Fibroblast of upper back skin (primary cell): ENCODE measurements at places on chromosomes 3 and 15.

- peak; percentile 21 for DNase-seq
Observed at GRCh38 chr15:31799715-31800321, 230.5 kb upstream of the CHRNA7 start.

- peak; percentile 98 for DNase-seq
Observed at GRCh38 chr3:124791639-124792151, 61.4 kb downstream of the UMPS start.

DNA sequence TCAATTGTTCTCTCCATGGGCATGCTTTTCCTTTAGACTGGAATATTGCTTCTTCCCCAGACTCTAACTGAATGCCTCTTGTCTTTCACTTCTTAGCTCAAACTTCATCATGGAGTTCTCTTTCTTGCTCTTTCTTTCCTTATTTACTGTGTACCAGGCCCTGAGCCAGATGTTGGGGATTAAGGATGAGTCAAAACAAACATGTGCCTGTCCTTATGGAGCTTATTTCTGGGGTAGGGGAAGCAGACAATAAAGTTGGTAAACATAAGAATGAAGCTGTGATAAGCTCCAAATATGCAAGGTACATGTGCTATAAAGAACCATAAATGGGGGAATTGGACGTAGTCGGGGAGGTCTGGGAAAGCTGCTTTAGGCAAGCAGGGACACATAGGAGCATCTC is 145.8 kb downstream of the ALDH1A2 start:
- DNase-seq: no peak

- DNase-seq: no peak
Observed at GRCh38 chr3:101204246-101204645, 116.1 kb downstream of the IMPG2 start.

DNA sequence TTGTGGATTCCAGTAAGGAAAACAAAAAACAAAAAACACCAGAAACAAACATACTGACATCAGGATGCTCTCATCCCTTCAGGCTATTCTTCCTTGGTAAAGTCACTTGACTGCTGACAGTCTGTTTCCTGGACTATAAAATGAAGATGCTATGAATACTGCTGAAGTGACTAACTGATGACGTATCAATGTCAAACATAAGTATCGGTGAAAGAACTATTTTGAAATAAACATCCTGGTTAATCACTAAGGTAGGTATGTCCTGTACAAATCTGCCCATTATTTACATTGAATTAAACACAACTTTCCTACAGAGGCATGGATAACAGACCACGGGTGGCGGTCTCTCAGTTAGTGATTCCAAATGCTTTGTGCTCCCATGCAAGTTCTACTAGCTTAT is 45.9 kb downstream of the CHAC1 start:
- peak; percentile 22 for DNase-seq

DNA sequence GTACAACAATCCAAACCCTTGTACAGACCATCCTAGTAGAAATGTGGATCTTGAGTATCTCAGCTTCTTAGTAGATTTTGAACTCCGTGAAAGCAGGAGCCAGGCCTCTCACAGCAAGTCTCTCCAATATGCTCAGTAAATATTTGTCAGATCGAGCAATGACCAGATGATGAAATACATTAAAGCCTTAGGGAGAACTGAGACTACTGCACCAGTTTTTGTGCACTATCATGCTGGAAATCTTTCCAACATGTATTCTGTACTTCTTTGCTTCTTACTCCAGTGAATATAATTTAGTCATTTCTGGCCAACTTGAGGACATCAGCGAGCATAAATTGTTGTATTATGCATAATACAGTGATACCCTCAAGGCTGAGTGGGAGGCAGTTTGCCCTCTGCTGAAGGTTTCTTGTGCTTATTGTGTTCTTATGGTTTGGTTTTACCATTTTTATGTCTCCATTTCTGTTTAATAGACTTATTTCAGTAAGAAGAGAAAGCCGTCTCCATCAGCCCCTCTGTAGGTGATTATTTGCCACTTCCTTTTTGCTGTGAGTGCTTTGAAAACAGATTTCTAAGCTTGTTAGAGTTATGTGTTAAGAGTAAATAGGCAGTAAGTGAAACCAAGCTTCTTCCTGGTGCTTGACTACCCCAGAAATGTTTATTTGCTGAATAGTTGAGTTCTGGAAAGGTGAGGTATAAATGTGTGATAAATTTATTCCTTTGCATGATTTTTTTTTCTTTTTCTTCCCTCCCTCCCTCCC is 147.1 kb downstream of the PGPEP1L start:
- peak; percentile 58 for DNase-seq

GRCh38 chr15:46452297-46452820 is 817.5 kb downstream of the SQOR start:
- no peak for DNase-seq

GRCh38 chr15:77018796-77019505 is 24.0 kb downstream of the PSTPIP1 start:
- no peak for DNase-seq

GRCh38 chr3:1093217-1093616 is 393 bp downstream of the CNTN6 start:
- no peak for DNase-seq

DNA sequence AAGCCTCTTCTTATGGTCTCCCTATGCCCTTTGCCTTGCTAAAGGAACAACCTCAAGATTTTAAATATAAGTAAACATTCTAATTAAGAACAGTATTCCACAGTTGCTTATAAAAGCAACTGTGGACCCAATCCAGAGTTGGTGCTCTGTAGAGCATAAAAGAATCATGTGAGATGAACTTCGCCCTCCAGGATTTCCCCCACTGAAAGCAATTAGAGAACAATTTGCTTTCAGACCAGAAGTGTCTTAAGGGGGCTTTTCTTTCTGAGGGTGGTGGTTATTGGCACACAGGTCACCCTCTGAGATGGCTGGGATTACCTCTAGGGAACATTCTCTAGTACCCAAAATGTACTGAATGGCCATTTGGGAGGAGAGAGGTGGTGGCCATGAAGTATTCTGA is 10.6 kb downstream of the ZNF592 start:
- DNase-seq: no peak

DNA sequence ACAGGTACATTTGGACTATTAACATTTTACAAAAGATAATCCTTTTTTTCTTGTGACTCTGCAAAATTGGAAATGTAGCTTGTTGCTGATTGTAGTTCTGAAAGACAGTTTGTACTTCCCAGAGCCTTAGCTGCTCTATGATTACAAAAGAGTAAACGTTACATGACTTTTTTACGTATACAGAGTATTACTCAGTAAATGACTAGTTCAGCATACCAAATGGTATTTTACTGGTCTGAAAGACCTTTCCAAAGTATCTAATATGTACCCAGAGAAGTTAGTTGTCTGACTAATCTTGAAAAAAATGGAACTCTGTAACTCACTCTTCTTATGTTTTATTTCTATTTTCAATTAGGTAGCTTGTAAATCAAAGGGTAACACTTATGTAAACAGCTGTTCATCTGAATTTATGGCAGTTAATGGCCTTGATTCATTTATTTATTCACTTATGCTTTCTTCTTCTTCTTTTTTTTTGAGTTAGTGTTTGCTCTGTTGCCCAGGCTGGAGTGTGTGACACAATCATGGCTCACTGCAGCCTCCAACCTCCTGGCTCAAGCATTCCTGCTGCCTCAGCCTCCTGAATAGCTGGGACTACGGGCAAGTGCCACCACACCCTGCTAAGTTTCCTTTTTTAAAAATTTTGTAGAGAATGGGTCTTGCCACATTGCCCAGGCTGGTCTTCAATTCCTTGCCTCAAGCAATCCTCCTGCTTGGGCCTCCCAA is 151.7 kb downstream of the C3orf38 start:
- DNase-seq: no peak

GRCh38 chr3:196633555-196634151 is 5.8 kb upstream of the NRROS start:
- DNase-seq: no peak

- peak; percentile 25 for DNase-seq
Observed at GRCh38 chr3:128849911-128850455, 29.4 kb upstream of the ACAD9 start.

GRCh38 chr3:56025326-56025725 is 442.9 kb downstream of the ERC2 start:
- no peak for DNase-seq

DNA sequence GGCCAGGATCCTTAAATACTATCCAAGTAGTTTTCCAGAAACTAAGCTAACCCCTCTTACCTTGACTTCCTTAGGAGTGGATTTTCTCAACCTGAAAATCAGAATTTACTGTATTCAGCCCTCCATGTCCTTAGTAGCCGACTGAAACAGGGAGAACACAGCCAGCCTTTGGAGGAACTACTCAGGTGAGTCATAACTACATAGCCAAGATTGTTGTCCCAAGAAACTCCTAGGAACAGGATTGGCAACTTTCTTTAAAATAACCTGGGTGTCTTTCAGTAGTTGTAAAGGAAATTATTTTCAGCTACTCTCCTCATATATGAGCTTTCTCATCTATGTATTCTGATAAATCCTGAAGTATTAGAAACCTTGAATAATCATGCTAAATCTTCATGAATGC is 22.3 kb downstream of the FANCD2OS start:
- DNase-seq: no peak

DNA sequence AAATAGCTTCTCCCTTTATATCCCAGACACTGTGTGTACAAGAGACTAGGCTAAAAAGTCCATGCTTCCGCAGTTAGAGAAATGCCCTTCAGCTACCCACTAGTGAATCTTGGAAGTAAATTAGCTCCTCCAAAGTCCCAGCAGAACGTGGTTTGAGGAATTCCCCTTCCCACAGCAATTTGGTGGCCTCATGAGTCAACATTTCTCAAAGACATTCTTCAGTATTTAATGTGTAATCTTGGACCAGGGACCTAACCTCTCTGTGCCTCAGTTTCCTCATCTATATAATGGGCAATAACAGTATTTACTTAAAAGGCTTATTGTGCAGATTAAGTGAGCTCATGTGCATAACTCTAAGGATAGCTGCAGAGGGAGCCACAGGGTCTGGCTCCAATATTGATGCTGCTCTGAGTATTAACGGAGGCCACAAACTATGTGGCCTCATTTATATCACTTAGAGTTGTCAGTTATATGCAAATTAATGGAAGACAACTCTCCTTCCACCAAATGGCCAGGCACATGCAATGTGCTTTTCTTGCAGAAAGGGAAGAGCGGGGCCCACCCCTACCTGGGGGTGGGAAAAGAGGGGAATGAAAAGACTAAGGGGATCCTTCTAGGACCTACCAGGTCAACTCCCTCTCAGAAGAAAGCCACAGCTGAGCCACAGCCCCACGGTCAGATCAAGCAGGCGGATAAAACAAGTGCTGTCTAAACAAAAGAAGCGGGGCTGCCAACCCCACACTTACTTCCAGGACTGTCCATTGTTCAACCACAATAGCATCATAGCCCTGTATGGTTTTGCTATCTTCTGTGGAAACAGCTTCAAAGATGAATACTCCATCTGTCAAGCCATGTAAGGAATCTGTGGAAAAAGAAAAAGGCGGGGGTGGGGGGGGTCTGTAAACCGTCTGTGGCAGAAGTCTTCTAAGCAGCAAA is 92.4 kb downstream of the OXNAD1 start:
- peak; percentile 32 for DNase-seq

- no peak for DNase-seq
Observed at GRCh38 chr3:40713795-40714194, 189.0 kb downstream of the ZNF621 start.

GRCh38 chr3:47266709-47267489 is 15.7 kb downstream of the KIF9 start:
- peak; percentile 96 for DNase-seq

- no peak for DNase-seq
Observed at GRCh38 chr3:104582092-104582491, 784.6 kb upstream of the ALCAM start.

GRCh38 chr3:73509816-73510215 is 114.9 kb downstream of the PDZRN3 start:
- DNase-seq: no peak

DNA sequence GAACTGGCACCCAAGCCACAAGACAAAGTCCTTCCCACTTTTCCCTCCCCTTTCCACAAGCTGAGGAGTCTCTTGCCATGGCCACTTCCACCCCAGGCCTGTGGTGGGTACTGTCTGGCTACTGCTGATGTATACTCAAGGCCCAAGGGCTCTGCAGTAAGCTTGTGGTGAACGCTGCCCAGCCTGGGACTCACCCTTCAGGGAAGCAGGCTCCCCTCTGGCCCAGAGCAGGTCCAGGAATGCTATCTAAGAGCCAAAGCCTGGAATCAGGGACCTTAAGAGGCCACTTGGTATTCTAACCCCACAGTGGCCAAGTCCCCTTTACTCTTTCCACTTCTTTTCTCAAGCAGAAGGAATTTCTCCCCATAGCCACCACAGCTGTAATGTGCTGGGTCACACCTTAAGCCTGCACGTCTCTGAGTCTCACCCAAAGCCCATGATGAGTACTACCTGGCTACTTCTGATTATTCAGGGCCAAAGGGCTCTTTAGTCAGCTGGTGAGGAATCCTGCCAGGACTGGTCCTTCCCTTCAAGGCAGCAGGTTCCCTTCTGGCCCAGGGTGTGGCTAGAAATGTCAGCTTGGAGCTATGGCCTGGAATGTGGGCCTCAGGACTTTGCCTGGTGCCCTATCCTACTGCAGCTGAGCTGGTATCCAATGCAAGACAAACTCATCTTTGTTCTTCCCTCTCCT is 4.0 kb downstream of the PATL2 start:
- no peak for DNase-seq

DNA sequence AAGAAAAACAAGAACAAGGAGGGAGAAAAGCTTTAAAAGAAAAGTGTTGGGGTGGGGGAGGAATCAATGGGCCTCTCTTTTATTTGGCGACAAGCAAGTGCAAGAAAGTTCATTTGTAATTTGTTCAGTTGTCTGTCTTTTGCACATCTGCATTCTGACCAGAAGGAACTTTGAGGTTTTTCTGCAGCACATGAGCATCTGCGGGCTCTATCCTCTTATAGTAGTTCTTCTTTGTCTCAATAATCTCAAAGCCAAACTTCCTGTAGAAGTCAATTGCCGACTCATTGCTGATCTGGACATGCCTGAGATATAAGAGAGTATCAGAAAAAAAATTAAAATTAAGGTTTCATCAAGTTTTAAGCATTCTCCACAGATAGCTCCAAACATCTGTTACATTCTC is 24.4 kb downstream of the NAA50 start:
- DNase-seq: no peak

GRCh38 chr15:78638658-78639314 is 2.2 kb downstream of the CHRNB4 start:
- peak; percentile 41 for DNase-seq

- no peak for DNase-seq
Observed at GRCh38 chr15:89423981-89424380, 72.4 kb downstream of the RHCG start.

DNA sequence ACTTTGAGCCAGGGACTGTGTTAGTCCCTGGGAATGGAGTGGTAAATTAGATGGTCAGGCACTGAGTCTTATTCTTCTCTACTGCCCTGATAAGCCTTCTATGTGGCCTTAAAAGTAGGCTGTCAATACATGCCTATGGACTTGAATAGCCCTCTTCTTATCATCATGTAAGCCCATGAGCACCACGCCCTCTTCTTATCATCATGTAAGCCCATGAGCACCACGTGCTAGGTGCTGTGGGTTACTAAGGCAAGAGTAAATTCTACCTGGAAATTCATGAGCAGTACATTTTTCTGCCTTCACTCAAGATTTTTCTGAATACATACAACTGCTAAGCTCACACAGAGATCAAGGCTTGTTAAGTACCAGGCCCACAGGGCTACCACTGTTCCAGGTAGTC is 68.5 kb downstream of the DHX30 start:
- DNase-seq: no peak

GRCh38 chr15:59556380-59556779 is 55.2 kb upstream of the GCNT3 start:
- no peak for DNase-seq
